ENCODE measurements at places on chromosomes 1 and 21.

GRCh38 chr1:87103074-87103473 is 188.6 kb downstream of the HS2ST1 start:
- no peak for DNase-seq

DNA sequence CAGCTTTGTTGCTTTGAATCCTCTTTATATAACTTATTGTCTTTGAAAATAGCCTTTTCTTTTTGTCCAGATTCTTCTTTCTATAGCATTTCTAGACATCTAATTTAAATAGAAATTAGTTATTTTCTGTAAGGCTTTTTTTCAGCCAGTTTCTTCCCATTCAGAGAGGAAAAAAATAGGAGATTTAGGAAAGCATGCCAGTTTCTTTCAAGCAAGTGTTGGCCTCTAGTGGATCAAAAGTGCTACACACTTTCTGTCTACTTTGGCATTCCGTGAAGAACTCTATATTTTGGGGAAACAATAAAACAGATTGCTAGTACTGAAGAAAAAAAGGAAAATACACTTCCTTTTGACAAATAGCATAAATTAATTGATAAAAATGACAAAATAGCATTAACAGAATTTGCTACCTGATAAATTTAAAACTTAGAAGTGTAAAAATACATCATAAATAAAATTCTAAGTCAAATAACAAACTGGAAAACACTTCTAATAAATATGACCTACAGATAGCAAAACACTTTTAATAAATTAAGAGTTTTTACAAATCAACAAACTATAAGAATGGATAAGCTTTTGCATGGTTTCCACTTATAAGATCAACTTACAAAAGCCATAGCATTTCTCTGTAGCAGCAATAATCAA is 13.1 kb upstream of the EXO1 start:
- DNase-seq: no peak

DNA sequence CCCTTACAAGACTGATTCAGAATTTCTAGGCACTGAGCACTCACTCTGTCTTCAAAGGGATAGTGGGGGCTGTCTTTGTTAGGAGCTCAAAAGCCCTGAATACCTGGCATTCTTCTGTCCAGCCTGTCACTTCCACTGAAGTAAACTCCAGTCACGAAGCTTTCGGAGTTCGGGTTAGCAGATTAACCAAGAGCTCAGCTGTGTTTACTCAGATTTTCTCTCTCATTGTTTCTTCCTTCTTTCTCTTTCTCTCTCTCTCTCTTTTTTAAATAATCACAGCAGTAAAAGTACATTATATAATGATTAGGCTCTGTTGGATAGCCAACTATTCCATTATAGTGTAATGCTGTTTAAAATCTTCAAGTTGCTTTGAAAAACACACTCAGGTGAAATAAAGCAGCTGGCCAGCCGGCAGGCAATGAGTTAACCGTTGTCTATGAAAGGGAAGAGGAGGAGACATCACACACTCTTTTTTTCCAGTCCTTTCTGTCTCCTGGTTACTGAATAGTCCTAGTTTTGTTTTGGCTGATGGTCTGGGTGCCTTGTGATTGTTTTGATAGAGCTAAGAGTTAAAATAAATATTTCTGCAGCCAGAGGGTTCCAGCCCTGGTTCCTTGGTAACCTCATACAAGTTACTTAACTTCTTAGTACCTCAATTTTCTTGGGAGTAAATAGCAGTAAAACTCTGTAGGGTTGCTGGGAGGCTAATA is 89.8 kb downstream of the ADSS2 start:
- no peak for DNase-seq

DNA sequence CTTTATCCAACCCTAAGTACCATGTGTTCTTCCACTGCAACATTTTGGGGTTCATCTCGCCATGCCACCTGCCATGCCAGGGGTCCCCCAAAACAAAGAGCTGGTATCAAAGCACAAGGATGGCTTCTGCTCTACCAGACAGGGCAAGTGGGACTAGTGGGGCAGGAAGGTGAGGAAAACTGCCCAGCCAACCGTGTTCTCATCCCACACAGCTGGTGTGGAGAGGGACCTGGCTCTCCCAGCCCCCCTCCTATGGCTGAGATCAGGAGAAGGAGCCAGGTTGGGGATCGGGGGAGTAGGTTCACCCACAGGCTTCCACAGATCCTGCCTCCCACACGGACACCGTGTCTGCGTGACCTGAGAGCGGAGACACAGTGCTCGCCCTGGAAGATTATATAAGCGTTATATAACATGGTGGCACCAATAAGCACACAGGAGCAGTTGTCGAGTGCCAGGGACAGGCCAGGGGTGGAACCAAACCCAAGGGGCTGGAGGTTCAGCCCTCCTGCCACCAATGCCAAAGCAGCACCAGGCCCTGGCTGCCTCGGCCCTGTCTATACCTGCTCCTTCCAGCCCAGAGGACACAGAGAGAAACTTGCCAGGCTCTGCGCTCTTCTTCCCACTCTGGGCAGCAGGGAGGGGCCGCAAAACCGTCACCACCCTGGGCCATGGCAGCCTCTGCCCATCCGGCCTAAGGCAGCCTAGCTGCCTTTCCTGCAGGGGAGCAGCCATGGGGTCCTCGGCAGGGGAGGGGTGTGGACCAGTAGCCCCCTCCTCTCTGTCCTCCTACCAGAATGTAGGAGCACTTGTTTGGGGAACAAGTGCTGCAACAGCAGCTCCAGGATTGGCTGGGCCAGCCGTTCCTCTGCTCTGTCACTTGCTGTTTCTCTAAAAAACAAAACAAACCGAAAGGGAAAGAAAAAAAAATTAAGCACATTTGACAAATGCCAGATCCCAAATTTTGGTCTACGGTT is 43.5 kb downstream of the CD34 start:
- no peak for DNase-seq

DNA sequence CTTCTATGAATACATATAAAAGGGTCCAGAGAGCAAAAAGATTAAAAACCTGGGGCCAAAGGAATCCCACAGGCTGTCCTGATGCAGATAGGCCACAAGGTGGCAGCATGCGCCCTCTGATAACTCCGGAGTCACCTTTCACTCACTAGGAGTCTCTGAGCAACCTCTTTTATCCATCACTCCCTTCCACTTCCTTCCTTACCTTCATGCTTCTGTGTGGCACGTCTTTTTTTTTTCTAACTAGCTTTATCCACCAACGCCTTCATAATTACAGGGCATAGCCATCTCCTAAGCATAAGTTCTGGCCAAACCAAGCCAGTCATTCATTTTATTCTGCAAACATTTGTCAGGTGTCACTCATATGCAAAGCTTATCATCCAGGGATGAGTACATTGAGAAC is 3.9 kb upstream of the PGLYRP4 start:
- DNase-seq: peak; percentile 51

- DNase-seq: no peak
These were observed 32.8 kb upstream of the PKP1 start for GRCh38 chr1:201250326-201251011.

GRCh38 chr1:206685769-206686477 is 1.2 kb downstream of the MAPKAPK2 start:
- DNase-seq: peak; percentile 48

DNA sequence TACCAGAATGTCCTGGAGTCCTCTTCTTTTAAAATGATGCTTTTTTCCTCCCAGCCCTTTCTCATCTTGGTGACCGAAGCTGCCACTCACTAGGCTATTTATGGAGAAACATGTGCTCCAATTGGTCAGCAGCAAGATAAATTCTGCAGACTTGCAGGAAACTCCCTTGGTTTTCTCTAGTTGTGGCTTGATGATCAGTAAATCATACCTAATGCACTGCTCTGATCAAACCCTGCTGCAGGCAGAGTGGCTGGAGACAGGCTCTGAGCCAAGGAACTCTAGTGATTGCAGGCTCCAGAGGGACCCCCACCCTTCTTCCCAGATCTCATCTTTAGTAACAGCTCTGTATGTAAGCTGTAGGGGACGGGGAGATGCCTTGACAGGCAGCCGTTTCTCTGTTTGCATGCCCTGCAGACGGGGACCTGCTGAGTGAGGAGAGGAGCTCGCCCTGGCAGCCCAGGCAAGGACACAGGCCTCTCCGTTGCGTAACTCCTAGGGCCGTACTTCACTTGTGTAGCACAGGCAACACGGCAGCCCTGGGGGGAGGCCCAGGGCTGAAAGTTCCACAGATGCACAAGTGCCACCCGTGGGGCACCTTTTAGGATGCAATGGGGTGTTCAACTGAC is 14.5 kb downstream of the SLC6A17 start:
- no peak for DNase-seq

GRCh38 chr1:236103646-236104218 is 38.6 kb upstream of the GPR137B start:
- peak; percentile 46 for DNase-seq

DNA sequence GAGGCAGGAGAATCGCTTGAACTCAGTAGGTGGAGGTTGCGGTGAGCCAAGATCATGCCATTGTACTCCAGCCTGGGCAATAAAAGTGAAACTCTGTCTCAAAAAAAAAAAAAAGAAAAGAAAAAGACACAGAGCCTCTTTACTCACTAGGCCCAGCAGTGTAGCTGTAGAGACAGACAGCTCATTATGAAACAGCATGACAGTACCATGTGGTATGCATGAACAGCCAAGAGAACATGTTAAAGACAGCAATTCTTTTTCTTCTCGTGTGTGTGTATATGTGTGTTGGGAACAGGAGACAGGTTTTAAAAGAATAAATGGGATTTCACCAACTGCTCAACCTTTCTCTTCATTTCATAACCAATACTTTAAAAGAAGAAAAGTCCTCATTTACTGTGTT is 118.8 kb downstream of the PIK3R3 start:
- no peak for DNase-seq

- no peak for DNase-seq
These were observed 33.6 kb downstream of the SOAT1 start for GRCh38 chr1:179327196-179327595.

Data from T-helper 9 cell (primary cell).